ENCODE measurements at places on chromosomes 3 and 15.

GRCh38 chr15:91534976-91535375, 318.5 kb upstream of the SLCO3A1 start:
- DNase-seq, result no peak

- no peak for DNase-seq
These were observed 452 bp upstream of the SV2B start for GRCh38 chr15:91099616-91099994.

- DNase-seq, result no peak
These were observed 153.6 kb downstream of the TNIK start for GRCh38 chr3:171306631-171307030.

- peak; percentile 8 for DNase-seq
These were observed 328.3 kb downstream of the THSD4 start for GRCh38 chr15:71443538-71443937.

DNA sequence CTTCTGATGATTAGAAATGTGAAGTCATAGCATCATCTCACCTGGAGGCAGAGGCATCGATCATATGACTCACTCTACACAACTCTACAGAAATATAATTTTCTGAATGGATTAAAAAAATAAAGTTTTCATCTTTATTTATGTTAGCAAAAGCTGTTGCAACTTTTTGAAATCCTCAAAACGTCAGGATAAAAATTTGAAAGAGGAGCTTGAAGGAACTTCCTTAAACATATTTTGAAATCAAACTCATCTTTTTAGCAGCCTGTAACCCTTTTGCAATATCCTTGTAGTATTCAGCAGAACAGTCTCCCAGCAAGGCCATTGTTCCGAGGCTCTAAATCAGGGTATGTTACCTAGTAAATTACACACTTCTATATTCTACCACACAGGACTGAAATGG, 985.4 kb downstream of the PLOD2 start:
- DNase-seq, result no peak

DNA sequence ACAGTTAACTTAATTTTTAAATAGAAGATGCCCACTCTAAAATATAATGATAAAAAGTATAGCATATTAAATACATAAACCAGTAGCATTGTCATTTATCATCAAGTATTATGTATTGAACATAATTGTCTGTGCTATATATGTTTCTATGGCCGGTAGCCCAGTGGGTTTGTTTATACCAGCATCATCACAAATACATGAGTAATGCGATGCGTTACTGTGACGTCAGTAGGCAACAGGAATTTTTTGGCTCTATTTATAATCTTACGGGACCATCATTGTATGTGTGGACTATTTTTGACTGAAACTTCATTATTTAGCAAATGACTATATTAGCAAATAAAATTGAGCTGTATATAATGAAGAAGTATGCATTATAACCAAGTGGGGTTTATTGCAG, 82.1 kb downstream of the FLNB start:
- DNase-seq, result no peak

DNA sequence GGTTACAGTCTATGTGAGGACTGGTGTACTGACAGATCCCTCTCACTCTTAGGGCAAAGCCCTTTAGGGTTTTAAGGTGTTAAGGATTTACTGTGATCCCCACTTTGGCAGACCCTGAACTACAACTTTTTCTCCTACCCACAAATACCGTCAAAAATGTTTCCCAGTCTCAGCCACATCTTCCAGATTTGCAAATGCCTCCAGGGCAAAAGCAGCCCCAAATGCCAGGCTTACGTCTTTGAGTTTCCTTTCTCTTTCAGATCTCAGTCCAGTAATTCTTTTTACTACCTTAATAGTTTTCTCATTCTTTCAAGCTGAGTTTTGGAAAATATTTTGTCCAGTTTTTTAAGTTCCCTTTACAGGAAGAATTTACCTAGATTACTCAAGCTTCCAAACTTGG, 13.4 kb upstream of the ITGA11 start:
- no peak for DNase-seq

- DNase-seq, result no peak
These were observed 1.8 kb downstream of the ONECUT1 start for GRCh38 chr15:52788099-52788986.

DNA sequence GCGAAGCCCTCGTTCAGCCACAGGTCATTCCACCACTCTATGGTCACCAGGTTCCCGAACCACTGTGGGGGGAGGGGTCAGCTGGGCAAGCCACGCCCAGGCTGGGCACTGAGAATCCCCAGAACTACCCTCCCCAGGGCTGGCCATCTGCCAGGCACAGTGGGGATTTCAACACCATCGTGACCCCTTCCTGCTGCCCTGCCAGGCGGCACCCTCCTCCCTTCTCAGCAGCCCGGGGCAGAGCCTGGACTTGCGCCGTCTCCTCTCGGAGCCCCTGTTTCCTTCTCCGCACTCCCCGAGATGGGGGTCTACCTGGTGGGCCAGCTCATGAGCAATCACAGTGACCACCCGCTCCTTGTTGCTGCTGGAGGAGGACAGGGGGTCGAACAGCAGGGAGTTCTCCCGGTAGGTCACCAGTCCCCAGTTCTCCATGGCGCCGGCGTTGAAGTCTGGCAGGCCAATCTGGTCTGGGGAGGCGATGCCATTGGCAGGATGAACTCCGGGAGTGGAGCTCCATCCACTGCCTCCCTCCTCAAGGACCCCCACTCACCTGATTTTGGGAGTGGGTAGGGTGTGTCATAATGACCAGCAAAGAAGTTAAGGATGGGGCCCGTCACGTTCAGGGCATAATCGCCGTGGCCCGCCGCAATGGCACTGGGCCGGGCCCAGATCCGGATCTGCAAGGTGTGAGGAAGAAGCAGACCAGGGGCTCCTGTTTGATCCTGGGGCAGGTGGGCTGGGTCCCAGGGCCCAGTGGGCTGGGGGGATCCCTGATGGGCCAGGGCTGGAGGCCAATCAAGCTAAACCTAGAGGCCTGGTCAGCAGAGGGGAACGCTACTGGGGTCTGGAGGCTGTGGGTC, 10.5 kb downstream of the ANPEP start:
- no peak for DNase-seq

- DNase-seq, result no peak
These were observed 45.4 kb downstream of the TMEM45A start for GRCh38 chr3:100537646-100538338.

- DNase-seq, result no peak
These were observed 427.8 kb downstream of the LPP start for GRCh38 chr3:188581792-188582191.

All from T-cell (primary cell).